ENCODE measurements at places on chromosomes 5 and 9.

DNA sequence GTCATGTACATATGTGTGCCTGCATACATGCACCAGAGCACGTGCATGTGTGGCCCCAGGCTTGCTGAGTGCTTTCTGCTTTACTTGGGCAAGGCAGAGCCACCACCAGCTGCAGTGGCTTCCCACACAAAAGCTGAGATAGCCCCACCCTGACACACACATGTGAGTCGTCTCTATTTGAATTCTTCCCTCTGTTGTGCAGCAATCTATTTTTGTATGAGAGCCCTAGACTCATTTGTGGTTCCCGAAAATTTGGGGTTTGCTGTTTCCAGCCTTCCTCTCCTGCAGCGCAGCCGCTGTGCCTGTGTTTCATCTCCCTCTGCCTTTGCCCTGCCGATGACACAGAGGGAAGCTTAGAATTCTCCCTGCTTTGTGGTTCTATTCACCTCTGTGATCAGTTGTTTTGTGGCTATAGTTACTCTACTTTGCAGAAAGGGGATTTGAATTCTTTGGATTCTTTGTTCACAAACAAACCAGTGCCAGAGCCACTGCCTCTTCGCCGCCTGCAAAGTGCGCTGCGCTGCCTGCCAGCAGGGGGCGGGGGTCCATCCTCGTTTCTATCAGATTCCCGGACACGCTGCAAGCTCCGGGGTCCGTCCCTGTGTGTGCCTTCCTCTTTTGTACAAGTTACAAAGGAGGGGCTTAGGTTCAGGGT lies 95.8 kb upstream of the DAP start:
- DNase-seq: peak; percentile 53

DNA sequence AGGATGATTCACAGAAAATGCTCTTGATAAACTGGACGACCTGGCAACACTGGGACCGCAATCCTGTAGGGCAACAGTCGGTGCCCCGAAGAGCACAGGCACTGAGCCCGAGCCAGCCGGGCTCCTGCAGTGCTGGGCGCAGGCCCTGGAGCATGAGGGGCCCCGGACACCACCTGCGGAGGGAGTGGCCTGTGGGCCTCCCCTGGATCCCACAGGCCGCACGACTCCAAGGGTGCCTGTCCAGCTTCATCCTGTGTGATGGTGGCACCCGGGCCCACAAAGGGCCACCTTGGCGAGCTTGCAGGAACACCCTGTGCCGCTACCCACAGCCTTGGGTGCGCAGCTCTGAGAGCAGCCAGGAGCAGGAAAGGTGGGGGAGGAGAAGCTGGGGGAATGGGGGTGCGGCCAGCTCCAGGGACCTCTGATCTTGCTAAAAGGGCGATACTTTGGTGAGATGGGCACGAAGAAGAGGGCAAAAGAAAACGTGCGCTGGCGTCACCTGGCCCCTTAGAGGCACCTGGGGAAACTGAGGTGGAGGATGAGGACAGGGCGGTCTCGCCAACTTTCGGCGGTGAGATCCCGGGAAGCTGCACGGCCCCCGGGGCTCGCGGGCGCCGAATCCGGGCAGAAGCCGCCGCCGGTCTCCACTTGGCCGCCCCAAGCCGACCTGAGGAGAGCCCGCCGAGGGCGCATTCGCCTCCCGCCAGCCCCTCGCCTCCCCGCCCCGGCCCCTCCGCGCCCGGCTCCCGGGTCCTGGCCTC lies 722 bp downstream of the TBC1D9B start:
- peak; percentile 59 for DNase-seq

GRCh38 chr5:33937017-33937706 lies 976 bp downstream of the RXFP3 start:
- no peak for DNase-seq

GRCh38 chr9:105191508-105192121 lies 52.8 kb upstream of the SLC44A1 start:
- no peak for DNase-seq

DNA sequence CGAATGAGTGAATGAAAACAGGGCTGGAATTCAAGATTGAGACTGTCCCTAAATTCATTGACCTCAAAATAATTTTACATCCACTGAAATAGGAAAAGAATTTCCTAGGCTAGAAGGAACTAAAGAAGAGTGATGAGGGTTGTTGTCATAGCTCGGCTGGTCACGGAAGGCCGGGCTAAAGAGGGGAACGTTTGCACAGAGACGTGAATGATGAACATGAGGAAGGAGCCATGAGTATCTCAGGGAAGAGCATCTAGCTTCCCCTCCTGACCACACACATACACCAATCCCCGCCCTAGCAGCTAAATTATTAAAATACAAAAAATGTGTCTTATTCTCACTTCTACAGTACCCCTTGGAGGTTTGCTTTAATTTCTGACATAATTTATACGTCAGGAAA lies 124.4 kb upstream of the ABCA1 start:
- no peak for DNase-seq

DNA sequence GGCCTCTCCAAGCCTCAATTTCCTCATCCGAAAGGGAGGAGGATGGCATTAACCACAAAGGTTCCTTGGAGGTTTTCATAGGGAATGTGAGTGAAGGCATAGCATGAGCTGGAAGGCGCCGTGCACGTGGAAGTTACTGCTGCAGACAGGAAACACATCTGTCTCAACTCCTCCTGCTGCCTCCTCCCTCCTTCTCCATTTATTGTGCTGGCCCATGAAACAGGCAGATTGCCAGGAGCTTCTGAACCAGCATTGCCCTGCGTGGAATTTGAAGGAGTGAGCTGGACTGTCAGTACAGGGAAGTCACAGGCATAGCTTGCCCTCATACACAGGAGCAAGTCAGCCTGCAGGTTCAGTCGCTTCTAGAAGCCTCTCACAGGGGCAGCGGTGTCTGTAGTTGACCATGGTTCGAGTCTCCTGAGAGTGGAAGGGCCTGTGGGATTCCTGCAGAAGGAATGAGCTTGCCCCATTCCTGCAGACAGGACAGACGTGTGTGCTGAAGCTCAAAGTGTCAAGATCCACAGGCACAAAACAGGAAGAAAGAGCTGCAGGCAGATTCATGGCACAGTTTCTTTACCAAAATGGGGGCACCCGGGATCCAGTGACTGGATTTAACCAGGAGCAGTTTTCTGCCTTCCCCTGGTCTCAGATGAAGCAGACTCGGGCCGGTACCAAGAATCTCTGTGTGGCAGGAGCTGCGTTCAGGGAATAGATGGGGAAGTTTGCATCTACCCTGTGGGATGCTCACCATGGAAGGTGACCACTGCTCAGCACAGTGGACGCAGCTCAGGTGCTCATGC lies 48.7 kb upstream of the CTSL start:
- no peak for DNase-seq

- no peak for DNase-seq
Observed at GRCh38 chr9:137435980-137436760, 5.0 kb downstream of the ENTPD8 start.

DNA sequence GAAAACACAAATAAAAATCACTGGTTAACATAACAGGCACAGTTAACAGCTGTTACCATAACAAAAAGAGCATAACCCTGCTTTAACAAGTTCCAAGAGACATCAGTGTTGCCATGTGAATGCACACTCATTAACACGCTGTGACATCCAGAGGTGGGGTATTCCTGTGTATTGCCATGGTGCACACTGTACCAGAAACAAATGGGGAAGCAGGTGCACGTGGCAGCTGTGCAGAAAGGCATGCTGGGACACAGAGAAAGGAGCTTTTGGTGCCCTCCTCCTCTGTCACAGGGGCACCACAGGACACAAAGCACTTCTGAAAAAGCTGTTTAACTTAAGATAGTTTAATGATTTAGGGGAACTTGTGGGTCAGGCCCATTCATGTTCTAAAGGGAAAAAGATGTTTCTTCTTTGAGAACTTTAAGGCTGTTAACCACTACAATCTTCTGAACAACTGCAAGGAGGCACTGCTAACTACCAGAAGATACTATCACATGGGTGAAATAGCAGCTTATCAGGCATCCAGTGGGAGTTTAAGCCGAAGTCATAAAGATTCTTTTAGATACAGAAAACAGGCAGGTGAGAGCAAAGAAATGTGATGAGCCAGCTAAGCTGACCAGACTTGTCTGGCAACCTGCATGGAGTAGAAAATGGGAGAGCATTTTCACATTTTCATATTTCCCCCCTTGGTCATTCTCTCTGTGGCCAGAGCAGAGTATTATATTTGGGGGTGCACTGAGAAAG lies 56.4 kb upstream of the GOLPH3 start:
- DNase-seq: no peak

- DNase-seq: no peak
Observed at GRCh38 chr5:96142786-96143434, 181.3 kb upstream of the ELL2 start.

- no peak for DNase-seq
Observed at GRCh38 chr5:15117688-15118087, 246.1 kb upstream of the ANKH start.

GRCh38 chr5:657570-657969 lies 35.6 kb downstream of the TPPP start:
- DNase-seq: no peak

DNA sequence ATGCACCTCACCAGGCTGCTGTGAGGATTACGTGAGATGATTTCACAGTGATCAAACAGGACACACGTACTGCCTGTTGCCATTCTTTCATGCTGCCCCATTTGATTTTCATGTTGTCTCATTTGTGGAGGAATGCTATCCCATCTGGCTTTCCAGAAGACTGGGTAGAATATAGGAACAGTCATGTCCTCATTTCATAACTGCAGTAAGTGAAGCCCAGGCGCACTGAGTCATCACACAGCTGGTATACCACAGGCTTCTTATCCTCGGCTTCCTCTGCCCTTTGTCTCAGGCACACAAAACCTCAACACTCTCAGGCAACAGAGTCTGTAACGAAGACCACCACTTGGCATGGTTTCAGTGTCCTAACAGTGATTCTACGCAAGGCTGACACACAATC lies 62.3 kb downstream of the LHFPL2 start:
- DNase-seq: no peak

DNA sequence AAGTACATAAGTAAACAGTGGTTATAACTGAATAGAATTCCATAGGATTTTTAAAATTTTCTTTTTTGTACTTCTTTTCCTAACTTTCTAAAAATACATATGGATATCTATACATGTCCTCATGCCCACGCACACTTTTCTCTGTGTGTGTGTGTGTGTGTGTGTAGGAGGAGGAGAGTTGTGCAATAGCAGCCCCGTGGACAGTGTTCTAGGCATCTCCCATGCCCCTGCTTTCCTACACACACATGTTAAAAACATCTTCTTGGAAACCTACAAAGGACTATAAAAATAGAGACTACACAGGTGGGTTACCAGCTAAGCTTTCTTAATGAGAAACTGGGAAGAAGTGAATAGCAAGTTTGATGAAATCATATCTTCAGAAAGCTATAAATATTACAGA lies 19.8 kb upstream of the HEXB start:
- DNase-seq: no peak

DNA sequence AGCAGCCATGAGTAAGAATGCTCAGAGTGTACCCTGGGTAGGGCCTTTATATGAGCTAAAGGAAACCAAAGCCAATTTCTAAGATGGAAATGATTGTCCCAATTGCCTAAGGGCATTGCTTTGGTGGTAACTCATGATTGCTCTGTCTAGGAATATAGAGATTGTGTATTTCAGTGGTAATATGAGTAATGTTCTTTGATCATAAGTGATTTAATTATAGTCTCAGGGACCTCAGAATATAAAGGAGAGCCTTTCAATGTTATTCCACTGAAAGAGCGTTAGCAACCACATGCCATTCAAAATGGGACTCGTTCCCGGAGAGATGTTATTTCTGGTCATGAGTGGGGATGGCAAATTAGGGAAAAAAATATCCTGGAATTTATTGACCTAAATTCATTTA lies 340.5 kb downstream of the ARHGEF28 start:
- DNase-seq: no peak

DNA sequence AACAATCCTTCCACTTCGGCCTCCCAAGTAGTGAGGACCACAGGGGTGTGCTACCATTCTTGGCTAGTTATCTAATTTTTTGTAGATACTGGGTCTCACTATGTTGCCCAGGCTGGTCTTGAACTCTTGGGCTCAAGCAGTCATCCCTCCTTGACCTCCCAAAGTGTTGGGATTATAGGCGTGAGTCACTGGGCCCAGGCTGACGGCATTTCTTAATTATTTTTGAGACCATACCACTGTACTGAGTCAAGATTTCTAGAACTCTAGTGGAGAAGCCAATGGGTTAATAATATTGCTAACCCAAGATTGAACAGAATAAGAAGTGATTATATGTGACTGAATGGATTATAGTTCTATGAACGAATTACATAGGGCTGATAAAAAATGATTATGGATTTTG lies 66.7 kb downstream of the TARS1 start:
- no peak for DNase-seq

GRCh38 chr5:78295035-78295961 lies 800 bp upstream of the AP3B1 start:
- DNase-seq: peak; percentile 69

GRCh38 chr5:8650186-8650585 lies 781.2 kb downstream of the MTRR start:
- no peak for DNase-seq

- no peak for DNase-seq
Observed at GRCh38 chr5:136020001-136020382, 8.8 kb upstream of the TGFBI start.

- no peak for DNase-seq
Observed at GRCh38 chr5:93277051-93277450, 304.0 kb downstream of the NR2F1-AS1 start.

GRCh38 chr5:150780187-150780692 lies 1.7 kb downstream of the SMIM3 start:
- peak; percentile 44 for DNase-seq

- DNase-seq: no peak
Observed at GRCh38 chr5:26259081-26259480, 779.3 kb downstream of the CDH9 start.

- DNase-seq: no peak
Observed at GRCh38 chr9:121691890-121692289, 40.5 kb downstream of the DAB2IP start.

- no peak for DNase-seq
Observed at GRCh38 chr9:113570106-113570505, 106.6 kb downstream of the RGS3 start.

DNA sequence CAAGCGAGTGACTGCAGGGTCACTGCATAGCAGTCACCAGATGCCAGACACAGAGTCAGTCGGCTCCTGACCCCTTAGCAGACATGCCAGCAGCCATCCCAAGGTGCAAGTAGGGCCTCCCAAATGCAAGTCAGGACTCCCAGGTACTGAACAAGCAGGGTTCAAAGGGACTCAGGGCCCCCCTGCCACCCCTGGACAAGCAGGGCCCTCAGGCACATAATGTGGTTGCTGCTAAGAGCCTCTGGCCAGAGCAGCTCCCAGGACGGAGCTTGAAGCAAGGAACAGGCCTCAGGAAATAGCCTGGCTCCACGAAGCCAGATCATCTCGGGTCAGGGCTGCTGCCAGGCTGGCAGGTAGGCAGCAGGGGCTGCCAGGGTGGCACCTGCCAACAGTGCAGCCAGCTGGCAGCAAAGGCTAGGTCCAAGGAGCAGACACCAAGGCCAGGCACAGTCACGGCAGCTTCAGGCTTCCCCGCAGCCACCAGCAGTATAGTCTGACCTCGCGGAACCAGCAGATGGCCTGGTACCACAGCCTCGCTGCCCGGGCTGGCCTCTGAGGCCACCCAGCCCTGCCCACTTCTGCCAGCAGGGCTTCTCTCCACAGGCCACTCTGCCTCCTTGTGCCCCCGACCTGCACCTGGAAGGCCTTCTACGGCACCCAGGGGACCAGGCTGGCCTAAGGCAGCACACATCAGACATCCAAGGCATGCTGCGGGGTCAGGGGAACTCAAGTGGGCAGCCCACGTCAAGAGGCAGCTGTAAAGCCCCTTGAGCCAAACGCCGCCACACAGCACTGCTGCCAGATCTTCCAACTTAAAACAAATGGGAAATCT lies 7.4 kb downstream of the EEIG1 start:
- peak; percentile 51 for DNase-seq
